ENCODE measurements at places on chromosomes 16 and 17. TPM values are rescaled to one million over a fixed set of nuclear protein-coding genes. Genes with fewer than 3 reads are reported as not detected.

- H3K4me1 ChIP-seq = no peaks in the 10 kb centered on the region
- no peak overlapping the region for H3K4me3 ChIP-seq
- no peaks in the 10 kb centered on the region for H3K27me3 ChIP-seq
- H3K27ac ChIP-seq = peak overlapping the region; percentile 2
- DNase-seq = no peak
Measured at GRCh38 chr16:66008136-66008535, 358.4 kb upstream of the CDH5 start.

Gene NPIPA7
- 7.7 TPM for total RNA-seq

DNA sequence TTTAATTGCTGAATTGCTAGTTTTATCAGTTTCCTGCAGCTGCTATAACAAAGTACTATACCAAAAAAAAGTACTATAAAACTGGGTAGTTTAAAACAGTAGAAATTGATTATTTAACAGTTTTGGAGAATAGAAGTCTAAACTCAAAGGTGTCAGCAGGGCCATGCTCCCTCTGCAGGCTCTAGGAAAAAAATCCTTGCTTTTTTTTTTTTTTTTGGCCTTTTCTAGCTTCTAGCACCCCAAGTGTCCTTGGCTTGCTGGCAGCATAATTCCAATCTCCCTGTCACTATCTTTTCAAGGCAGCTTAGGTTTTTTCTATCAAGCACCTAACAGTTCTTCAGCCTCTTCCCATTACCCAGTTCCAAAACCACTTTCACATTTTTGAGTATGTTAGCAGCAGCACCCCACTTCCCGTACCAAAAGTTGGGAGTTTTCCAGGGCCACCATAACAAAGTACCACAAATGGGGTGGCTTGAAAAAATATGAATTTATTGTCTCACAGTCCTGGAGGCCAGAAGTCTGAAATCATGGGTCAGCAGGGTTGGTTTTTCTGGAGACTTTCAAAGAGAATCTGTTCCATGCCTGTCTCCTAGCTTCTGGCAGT, 37.4 kb downstream of the BPTF start:
- no peak for DNase-seq
- H3K36me3 ChIP-seq = peaks cover 14% of the 10 kb centered on the region
- no peak overlapping the region for H3K27ac ChIP-seq
- H3K27me3 ChIP-seq = no peaks in the 10 kb centered on the region
- H3K4me1 ChIP-seq = peaks cover 22% of the 10 kb centered on the region

DNA sequence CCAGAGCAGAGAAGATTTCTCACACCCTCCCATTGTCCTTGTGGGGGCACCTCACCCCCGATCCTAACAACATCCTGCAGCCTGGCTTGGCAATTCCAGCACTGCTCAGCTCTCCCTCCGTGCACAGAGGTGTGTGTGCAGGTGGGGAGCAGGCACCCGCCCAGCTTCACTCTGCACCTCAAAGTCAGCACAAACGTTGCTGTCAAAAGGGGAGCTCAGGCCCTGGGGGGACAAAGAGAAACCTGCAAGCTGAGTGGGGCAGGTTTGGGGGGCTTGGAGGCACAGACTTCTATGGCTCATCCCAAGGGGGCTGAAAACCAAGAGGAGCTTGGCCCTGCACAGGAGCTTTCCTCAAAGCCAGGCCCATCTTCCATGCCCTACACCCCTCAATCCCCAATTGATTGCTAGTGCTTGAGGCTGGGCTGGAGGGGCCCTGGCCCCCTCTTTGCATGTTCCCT, 231.9 kb upstream of the TNRC6C start:
- no peak overlapping the region for H3K4me3 ChIP-seq
- no peak for DNase-seq
- H3K4me1 ChIP-seq = no peaks in the 10 kb centered on the region
- no peaks in the 10 kb centered on the region for H3K36me3 ChIP-seq
- H3K27ac ChIP-seq = no peak overlapping the region

Gene ZSCAN10
- not detected for total RNA-seq

DNA sequence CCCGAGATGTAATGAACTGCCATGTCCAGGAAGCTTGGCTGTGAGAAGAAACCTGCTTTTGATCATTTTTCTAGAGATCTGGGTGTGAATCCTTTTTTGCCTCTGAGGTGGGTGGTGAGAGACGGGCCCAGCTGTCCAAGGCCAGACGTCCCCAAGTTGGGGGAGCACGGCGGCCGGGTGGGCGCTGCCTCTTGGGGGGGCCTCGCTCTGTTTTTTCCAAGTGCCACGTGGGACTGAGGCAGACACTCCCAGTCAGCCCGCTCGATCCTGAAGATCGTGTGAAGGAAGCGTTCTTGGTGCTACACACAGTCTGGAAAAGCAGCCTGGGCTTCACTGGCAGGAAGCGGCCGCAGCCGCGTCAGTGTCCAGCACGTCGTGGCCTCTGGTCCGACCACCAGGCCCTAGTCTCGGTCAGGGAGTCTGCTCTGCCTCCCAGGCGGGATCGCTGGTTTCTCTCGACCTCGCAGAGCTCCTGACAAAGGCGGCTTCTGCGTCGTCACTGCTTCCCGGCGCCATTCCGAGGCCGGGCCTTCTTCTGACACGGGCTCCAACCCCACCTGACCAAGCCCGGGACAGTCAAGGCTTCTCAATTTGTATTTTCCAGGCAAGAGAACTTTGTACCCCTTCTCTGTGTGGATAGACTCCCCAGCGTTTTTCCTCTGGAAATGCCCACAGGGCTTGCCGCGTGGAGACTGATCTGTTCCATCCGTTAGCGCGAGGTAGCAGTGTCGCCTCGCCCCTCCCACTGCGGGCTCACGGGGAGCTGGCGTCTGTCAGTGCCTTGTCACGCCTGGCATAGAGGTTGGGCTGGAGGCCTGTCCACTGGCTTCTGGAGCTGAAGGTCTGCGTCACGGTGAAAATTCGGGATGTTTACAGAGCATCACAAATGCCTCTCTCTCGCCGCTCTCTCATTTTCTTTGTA, 12.4 kb downstream of the PRSS27 start:
- no peaks in the 10 kb centered on the region for H3K4me1 ChIP-seq
- H3K27me3 ChIP-seq = no peaks in the 10 kb centered on the region
- no peak overlapping the region for H3K4me3 ChIP-seq
- no peak for DNase-seq
- H3K36me3 ChIP-seq = peaks cover 50% of the 10 kb centered on the region

GRCh38 chr16:5433587-5433986, 336.0 kb upstream of the EEF2KMT start:
- H3K27me3 ChIP-seq = no peaks in the 10 kb centered on the region
- no peak for DNase-seq
- no peak overlapping the region for H3K27ac ChIP-seq
- no peaks in the 10 kb centered on the region for H3K36me3 ChIP-seq

DNA sequence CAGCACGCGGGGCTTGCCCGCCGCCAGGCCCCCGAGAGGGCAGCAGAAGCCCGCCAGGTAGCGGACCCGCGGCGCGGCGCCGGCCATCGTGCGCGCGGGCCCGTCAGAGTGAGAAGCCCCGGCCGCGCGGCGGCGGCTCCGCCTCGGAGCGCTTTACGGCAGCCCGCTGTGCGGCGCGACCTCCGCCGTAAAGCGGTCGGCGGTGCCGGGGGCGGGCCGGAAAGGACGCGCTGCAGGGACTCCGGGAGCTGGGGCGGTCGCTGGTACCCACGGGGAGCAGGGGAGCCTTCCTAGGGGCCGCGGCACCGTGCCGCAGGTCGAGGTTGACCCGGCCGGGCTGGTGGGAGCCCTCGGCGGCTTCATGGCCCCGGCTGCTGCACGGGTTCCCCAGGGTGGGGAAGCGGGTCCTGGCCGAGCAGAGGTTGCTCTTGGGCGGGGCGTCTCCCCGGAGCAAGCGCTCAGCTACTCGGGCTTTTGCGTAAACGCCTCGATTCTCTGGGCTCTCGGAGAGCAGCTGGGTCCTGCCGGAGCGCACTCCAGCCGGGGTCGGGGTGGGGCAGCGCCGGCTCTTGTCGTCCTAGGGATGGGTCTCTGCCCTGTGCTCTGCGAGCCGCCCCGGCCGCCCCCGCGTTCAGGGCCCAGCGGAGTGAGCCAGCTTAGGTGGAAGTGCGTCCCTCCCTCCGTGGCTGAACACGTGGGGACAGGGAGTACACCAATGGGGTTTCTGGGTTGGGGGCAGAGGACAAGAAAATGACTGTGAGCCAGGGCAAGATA, at the start of gene FAAP100:
FAAP100 (minus strand) TSS at position 110 of the 774 bp plus-strand sequence; CDS start at position 87, 23 bp downstream.
- peaks cover 23% of the 10 kb centered on the region for H3K4me1 ChIP-seq
- H3K27me3 ChIP-seq = no peaks in the 10 kb centered on the region
- peak; percentile 92 for DNase-seq
- peak within 1 kb of the TSS; percentile 79 for H3K27ac ChIP-seq
- peaks cover 37% of the 10 kb centered on the region for H3K36me3 ChIP-seq
- peak within 1 kb of the TSS; percentile 99 for H3K4me3 ChIP-seq

Gene CNTROB
- total RNA-seq = 62.7 TPM

DNA sequence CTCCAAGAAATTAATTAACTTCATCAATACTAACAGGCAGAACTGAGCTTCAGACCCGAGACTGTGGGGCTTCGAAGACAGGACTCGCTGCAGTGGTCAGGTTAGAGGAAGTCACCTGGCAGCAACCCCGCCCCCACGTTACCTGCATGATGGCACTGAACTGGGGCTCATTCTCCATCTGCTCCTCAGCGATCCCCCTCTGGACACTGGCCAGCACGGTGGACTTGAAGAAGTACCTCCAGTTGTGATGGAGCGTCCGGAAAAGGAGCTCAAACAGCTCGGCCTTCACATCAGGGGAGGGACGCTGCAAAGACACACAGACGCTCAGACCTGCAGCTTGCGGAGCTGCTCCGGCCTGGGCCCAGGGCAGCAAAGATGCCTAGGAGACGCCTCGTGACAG, 40.9 kb upstream of the GSG1L start:
- H3K27me3 ChIP-seq = no peaks in the 10 kb centered on the region
- peak; percentile 50 for DNase-seq
- H3K27ac ChIP-seq = no peak overlapping the region
- no peak overlapping the region for H3K4me3 ChIP-seq

DNA sequence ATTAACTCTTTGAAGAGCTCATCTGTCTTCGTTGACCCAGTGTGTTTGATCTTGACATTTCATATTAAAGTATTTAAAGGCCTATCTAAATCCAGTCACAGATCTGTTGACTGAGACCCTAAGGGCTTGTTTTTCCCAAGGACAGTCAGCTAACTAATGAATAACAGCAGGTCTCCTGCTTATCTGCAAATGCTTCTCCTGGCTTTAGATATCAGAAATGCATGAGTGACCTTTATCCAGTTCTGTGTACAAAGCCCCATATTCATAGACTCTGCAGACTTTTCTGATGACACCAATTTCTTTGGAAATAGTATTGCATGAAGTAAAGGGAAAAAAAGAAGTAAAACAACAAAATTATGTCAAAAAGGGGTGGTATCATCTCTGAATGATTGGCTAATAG, 70.3 kb downstream of the YPEL2 start:
- H3K4me3 ChIP-seq = no peak overlapping the region
- H3K4me1 ChIP-seq = no peaks in the 10 kb centered on the region
- peaks cover 39% of the 10 kb centered on the region for H3K36me3 ChIP-seq
- H3K27me3 ChIP-seq = no peaks in the 10 kb centered on the region
- no peak overlapping the region for H3K27ac ChIP-seq

Gene NUDT16L1
- 24.0 TPM for total RNA-seq

- no peaks in the 10 kb centered on the region for H3K27me3 ChIP-seq
- H3K36me3 ChIP-seq = peaks cover 6% of the 10 kb centered on the region
- no peak overlapping the region for H3K4me3 ChIP-seq
- no peaks in the 10 kb centered on the region for H3K4me1 ChIP-seq
- DNase-seq = peak; percentile 55
Measured at GRCh38 chr17:80825471-80826345, 165.9 kb upstream of the CHMP6 start.

DNA sequence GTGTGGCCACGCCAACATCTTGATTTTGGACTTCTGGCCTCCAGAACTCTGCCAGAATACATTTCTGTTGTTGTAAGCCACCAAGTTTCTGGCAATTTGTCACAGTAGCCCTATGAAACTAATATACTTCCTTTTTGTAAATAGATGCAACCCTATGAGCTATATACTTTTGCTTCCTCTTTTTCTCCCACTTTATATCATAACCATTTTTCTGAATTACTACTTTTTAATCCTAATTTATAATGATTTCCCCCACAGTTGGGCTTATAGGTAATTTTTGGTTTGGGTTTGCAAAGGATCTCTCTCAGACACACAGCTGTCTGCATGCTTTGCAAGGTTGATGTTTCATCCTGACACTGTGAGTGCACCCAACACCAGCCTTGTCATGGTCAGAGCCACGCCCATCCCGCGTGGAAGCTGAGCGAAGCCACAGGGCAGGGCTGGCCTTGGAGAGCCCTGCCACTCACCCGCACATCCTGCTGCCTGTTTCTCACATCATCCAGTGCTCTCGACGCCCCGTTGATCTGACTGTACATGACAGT, 5.8 kb downstream of the TRIM25 start:
- peak overlapping the region; percentile 97 for H3K27ac ChIP-seq
- H3K4me1 ChIP-seq = peaks cover 45% of the 10 kb centered on the region
- H3K4me3 ChIP-seq = no peak overlapping the region
- peak; percentile 83 for DNase-seq
- no peaks in the 10 kb centered on the region for H3K27me3 ChIP-seq
- H3K36me3 ChIP-seq = peaks cover 62% of the 10 kb centered on the region

DNA sequence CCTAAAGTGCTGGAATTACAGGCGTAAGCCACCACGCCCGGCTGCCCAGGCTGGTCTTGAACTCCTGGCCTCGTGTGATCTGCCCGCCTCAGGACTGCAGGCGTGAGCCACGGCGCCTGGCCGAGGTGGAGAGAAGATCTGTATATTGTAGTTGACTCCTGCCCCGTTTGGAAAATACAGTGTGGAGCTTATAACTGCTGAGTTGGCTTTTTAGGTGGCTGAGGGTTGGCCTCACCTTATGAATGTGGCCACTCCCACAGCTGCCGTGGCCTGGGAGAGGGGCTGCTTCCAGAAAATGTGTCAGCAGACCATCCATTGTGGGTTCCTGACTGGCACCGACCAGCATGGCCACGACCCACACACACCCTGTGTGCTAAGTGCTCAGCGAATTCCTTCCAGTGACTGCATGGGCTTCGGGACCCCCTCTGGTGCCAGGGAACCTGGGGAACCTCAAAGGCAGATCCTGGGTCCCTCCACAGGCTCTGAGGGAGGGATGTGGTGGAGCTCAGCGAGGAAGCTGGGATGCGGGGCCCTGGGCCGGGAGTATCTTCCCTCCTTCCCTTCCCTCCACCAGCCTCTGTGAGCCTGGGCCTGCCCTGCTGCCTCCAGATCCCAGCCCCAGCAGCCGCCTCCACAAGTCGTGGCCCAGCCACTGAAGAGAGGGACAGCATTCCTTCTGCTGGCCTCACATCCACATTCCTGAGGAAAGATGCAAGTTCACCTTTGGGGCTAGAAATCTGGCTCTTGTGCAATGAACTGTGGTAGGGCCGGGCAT, 10.9 kb upstream of the RAB11FIP3 start:
- H3K4me3 ChIP-seq = no peak overlapping the region
- H3K4me1 ChIP-seq = no peaks in the 10 kb centered on the region
- H3K36me3 ChIP-seq = peaks cover 13% of the 10 kb centered on the region
- no peak for DNase-seq
- H3K27me3 ChIP-seq = no peaks in the 10 kb centered on the region
- H3K27ac ChIP-seq = no peak overlapping the region

DNA sequence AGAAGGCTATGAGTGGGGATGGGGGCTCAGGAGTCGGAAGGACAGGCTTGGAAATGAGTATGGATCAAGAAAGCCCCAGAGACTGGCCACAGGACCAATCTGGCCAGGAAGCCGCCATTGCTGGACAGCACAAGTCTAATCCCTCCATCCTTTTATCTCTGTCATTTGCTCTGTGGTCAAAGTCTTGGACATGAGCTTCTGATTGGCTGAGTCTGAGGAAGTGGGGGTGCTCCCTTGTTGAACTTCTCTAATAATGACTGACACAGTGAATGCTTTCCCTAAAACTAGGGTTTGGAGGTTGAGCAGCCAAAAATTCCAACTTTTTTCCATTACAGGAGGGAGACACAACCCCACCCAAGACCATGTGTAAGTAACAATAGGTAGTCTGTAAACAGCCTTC, 97.4 kb downstream of the MARF1 start:
- H3K27ac ChIP-seq = no peak overlapping the region
- DNase-seq = no peak

Gene PROCA1
- 3.3 TPM for total RNA-seq

Measured in upper lobe of right lung (tissue), 1 donor.